ENCODE measurements at places on chromosomes 11 and 22.

- DNase-seq, result no peak
Observed at GRCh38 chr22:29147331-29147899, 58.3 kb upstream of the EMID1 start.

DNA sequence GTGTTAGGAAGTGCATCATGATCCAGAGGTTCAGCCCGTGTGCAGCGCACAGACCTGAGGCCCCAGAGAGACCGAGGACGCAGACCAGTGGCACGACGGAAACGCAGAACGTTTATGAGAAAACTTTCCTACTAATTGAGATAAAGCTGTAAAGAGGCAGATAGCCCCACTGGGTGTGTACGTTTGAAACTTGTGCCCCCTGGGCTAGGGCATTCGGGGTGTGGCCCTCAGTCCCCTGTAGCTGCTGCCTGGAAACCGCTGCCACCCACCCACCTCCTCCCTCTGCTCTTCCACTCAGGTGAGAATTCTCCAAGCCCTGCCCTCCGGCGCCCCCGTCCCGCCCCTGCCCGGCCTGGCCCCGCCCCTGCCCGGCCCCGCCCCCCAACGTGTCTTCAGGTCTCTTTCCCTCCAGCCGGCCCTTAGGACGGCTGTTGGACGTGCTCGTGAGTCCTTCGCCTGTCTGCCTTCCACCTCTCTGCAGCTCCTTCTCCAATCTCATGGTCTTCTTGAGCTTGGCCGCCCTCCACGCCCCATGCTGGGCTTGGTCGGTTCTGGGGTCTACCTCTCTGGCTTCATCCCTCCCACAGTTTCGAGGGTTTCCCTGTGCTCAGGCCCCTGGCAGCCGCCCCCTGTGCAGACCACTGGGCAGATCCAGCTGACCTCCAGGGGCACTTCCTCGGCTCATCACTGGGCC is 12.1 kb downstream of the MAPK8IP2 start:
- DNase-seq, result no peak

- no peak for DNase-seq
Observed at GRCh38 chr11:1522081-1522424, 35.5 kb upstream of the MOB2 start.

DNA sequence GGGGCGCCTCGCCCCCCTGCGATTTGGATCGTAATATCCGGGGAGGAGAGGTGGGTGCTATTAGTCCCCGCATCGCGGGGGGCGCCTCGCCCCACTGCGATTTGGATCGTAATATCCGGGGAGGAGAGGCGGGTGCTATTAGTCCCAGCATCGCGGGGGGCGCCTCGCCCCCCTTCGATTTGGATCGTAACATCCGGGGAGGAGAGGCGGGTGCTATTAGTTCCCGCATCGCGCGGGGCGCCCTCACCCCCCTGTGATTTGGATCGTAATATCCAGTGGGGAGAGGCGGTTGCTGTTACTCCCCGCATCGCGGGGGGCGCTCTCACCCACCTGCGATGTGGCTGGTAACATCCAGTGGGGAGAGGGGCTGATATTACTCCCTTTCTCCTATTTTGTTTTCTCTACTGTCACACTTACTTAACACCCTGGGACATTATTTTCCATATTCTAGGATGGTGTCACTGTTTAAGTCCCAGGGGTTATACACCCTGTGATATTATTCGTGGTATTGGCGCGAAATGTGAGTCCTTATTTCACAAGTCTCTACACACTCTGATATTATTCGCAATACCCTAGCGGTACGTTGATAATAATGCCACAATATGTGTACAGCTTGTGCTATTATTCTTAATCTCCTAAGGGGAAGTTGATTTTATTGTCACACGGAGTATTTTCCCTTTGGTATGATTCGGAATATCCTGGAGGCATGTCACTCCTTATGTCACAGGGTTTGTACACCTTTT is 57.8 kb upstream of the ALDH3B2 start:
- DNase-seq, result no peak

GRCh38 chr22:45771711-45772110 is 100.1 kb downstream of the ATXN10 start:
- no peak for DNase-seq

- DNase-seq, result no peak
Observed at GRCh38 chr22:28894334-28894733, 11.0 kb downstream of the ZNRF3 start.

Measured in fibroblast of skin of scalp (primary cell).